ENCODE measurements at places on chromosomes 13 and 19.

DNA sequence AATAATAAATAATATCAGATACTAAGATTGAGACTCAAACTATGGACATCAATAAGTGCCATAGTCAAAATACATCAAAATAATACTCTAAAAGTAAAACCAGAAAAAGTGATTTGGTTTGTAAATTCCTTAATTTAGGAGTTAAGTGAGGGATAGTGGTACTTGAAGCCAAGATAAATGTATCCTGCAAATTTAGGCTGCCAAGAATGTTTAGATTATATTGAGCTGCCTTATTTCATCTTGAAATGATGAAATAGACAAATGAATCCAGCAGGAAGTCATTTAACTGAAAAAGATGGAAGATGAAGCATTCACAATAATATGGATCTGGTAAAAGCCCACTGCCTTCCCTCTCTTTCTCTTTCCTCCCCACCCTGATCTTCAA is 112.3 kb downstream of the LRCH1 start:
- no peak for DNase-seq

DNA sequence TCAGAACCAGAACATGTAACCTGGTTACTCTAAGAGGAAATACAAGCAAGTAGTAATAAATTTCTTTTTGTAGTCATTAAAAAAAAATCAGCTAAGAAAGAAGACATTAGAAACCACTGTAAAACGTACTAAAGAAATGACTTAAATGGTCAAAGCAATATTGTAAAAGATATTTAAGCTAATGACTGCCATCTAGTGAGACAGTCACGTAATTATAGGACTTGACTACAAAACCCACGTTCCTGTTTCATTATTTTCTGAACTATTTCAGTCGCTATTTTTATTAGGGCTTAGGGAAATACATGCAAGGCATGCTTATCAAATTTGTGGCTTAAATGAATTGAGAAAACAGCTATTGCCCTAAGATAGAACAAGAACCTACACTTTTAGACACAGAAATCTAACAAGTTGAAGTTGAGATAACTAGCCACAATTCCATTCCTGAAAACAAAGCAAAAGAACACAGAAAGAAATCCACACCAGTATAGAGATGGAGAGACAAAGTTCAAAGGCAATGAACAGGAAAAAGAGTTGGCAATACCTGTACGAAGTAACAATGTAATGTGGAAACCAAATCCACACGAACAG is 17.9 kb downstream of the ALG5 start:
- DNase-seq = peak; percentile 44

GRCh38 chr19:21233691-21234090 is 91.9 kb downstream of the ZNF431 start:
- DNase-seq = no peak

DNA sequence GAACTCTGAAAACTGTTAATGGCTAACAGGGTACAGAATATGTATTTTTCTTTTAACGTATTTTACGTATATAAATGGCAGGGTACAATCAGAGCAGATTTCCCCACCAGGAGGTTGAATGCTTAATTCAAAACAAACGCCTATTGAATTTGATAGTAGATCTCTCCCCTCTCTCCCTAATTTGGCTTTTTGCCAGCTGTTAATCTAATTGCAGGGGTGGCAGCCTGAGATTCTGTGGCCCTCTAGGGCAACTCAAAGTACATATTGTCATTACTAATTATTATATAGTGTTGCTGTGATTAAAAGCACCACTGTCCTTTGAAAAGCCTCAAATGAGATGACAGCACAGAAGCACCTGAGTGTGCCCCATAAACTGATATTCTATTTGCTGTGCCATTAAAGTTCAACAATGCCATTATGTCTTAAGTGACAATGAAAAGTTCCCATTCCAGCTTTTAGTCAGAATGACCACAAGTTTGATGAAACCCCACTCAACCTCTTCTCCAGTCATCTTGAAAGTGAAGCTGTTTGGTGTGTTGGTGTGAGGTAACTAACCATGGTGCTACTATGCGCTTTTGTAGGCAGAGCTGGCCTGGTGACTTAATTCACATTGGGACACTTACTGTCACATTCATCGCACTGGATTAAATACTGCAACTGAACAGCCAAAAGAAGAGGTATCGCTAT is 351.4 kb downstream of the KCNRG start:
- DNase-seq = no peak

DNA sequence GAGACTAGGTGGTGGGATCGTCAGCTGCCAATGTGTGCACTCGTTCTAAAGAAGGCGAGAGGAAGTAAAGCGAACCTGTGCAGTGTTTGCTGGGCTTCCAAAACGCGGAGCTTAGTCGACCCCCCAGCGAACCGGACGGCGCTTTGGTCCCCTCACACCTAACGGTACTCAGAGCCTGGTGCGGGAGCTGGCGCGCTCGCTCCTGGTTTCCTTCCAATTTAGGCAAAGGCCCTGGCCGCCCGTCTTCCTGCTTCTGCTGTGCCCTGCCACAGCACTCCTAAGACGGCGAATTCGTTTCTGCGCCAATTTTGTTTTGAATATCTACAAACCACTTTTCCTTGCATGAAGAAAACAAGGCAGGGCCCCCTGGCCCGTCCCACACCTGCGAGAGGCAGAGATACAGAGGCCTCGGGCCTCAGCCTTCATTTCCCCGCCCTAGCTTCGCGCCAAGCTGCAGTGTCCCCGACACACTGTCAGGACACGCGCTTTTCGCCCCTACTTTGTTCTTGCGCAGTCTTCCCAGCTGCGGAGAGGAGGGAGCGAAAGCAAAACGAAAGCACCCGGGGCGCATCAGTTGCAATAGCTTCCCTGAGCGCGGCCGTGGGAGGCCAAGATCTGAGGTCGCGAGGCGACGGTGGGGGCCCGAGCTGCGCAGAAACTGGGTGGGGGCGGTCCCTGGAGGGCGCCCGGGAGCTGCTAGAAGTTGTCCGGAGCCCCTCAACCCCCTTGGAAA is 111.9 kb downstream of the KCNRG start:
- no peak for DNase-seq

DNA sequence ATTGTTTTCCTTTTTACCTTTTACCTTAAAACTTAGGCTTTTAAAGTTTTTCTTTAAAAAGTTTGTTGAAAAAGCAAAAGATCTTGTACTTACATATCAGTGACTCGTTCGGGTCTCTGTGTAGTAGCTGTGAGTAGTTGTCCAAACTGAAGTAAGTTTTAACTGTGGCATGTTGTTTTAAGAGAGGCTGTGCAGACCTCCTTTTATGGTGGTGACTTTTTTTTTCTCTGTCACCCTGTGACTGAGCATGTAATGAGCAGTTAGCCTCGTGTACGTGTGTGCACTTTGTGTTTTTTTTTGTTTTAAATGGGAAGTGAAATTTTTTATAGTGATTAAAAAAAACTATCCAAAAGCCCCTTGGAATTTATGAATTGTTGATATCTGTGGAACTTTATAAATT is at the start of gene GPR183:
GPR183 (minus strand) TSS at position 153 of the 400 bp plus-strand sequence. CDS start 11,254 bp downstream, outside the sequence.
- no peak for DNase-seq

- no peak for DNase-seq
These were observed 7.8 kb downstream of the ISOC2 start for GRCh38 chr19:55453511-55454260.

- no peak for DNase-seq
These were observed 197.8 kb downstream of the TEX29 start for GRCh38 chr13:111518161-111518792.

- peak; percentile 65 for DNase-seq
These were observed 74.0 kb downstream of the DHRS12 start for GRCh38 chr13:51729866-51730553.

- no peak for DNase-seq
These were observed 3.9 kb downstream of the MIDN start for GRCh38 chr19:1252221-1252820.

GRCh38 chr13:86741762-86742285 is 929.3 kb upstream of the SLITRK5 start:
- DNase-seq = no peak

- DNase-seq = no peak
These were observed 53.9 kb downstream of the CHST8 start for GRCh38 chr19:33675501-33676124.

DNA sequence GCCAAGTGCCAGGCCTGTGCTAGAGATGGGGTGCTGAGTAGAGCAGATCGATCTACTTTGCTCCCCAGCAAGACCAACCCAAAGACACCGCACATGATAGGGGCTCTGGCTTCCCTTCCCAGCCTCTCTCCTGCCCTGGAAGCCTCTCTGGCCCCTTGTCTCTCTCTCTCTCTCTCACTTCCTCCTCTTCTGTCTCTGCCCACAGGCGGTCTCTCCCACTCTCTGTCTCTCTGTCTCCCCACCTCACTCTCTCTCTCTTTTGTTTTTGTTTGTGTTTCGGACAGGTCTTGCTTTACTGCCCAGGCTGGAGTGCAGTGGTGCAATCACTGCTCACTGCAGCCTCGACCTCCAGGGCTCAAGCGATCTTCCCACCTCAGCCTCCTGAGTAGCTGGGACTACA is 1.3 kb downstream of the SELENOV start:
- DNase-seq = no peak

DNA sequence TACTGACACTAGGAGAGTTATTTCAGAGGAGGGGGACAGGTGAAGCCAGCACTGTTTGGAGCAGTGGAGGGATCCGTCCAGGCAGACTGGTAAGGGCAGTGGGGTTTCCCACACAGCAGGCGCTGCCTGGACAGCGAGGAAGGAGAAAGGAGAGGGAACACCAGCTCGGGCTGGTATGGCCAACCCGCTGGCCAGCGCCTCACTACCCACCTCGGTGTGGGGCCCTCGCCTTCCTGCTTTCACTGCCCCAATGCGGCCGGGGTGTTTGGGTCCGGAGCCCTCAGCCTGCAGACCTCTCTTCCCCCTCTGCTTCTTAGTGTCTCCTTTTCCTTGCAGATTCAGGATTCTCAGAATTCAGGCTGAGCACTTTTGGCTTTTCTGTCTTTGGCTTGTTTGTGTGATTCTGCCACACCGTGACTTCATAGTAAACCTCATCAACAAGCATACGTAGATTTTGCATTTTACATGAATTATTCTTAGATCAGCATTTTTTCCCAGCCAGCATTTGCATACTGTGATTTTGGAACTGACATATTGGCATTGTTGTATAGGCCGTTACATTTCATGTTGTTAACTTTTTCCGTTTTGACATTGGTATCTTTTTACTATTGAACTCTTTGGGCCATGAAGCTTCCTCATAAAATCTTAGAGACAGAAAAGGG is 294.1 kb downstream of the MYO16 start:
- DNase-seq = no peak

DNA sequence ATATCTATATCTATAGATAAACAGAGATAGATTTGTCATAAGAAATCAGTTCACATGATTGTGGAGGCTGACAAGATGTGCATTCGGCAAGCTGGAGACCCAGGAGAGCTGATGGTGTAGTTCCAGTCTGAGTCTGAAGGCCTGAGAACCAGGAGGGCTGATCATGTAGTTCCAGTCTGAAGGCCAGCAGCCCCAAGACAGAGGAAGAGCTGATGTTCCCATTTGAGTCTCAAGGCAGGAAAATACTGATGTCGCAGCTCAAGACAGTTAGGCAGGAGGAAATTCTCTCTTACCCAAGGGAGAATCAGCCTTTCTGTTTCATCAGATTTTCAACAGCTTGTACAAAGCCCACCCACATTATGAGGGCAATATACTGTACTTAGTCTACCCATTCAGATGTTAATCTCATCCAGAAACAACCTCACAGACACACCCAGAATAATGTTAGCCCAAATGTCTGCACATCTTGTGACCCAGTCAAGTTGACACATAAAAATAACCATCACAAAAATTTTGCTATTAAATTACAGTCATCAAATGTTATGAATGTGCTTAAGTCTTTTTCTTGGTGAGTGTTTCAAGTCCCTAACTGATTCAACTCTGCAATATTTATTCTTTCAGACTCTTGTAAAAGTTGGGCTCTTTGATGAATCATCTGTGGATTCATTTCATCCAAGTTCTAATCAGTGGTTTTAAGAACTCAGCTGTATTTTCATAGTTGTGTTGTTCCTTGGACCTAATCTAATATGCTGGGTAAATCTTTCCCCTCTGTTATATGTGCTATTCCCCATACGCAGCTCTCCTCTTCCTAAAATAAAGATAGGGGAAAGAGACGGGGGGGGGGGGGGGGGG is 22.7 kb upstream of the LRCH1 start:
- DNase-seq = no peak

DNA sequence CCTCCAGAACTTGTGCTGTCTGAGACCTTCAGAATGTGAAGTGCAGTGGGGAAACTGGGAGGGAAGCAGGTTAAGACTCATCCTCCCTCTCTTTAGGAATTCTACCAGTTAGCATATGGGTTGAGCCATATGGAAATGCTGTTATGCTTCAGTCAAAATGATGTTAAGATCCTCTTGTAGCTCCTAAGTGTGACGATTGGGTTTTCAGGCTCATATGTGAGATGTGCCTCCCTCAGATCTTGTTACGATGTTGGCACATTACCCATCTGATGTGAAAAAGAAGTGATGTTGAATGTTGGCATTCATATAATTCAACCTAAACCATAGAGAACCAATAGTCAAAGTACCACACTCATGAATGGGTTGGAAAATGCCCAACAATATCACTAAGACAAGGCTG is 67.8 kb upstream of the IPO5 start:
- DNase-seq = no peak

DNA sequence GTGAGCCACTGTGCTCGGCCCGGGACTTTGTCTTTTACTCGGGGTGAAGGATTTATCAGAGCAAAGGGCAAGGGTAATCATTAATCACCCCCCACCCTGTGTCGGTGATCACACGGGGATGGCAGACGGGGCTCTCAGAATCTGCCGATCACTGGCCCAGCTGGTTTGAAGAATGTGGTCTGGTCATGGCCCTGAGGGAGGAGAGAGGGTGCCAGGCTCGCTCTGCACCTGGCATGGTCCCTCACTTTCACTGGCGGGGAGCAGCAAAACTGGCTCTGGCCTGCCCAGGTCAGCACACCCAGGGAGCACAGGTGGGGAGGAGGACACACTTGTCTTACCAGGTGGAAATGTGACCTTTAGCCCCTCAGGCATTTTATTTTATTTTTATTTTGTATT is 10.2 kb downstream of the REEP6 start:
- no peak for DNase-seq

GRCh38 chr13:59236944-59237343 is 926.8 kb downstream of the DIAPH3 start:
- DNase-seq = no peak

DNA sequence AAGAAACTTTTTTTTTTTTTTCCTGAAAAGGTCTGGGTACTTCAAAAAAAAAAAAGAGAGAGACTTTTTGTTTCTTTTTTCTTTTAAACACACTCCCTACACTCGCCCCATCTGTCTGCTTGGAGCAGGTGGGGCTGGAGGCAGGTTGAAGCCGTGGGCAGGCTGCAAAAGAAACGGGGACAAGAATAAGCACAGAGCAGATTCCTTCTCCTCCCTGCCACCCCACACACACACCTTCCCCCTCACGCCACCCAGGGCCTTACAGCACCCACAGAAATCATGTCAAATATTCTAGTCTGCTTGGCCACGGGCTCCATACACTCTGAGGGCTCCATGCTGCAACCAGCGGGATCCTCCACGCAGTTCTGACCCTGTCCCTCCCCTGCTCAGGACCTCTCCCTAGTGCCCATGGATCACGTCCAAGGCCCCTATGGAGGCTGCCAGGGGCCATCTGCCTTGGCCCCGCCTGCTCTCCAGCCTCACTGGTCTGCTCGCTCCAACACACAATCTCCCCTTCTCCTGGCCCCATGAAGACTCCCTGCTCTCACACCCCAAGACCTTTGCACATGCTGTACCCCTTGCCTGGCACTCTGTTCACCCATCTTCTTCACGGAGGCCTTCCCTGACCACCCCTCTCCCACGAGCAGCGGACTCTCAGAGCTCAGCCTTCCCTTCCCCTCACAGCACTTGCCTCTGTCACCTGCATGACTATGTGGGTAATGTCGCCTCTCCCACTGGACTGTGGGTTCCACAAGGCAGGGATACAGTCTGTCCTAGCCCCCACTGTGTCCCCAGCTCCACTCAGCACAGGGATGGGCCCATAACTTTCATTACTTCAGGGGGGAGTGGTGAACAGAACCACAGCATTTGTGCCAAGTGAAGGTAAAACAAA is 11.4 kb downstream of the AKT2 start:
- DNase-seq = no peak
